Foreskin keratinocyte (primary cell): ENCODE measurements at places on chromosomes 2 and 18.
A peak's percentile ranks its signal among the peaks of the same experiment; 100 is the strongest.

DNA sequence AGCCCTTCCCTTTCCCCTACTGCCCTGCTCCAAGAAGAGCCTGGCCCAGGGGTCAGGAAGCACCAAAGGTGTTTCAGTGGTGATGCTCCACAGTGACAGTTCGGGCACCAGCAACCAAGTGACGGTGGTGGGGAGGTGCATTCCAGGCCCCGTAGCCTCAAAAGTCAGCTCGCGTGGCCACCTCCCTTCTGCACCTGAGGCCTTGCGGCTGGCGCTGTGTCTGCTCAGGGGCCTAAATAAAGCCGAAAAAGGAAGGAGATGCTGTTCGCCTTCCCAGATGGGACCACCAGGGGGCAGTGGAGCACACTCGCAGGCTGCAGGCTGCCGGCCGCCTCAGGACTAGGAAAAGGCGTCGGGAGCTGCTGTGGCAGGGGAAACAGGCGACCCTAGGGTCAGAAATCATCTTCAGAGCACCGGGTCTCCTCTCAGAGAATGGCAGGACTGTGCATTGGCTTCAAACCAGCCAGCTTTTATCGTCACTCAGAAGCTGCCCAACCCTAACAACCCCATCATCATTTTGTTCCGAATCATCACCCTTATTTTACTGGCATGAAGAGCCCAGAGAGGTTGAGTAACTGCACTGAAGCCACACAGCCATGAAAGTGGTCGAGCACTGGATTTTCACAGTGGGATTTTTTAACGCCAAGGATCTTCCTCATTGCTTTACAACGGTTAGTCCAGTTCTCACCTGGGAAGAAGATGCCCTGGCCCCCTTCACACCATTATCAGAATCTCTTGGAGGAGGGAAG lies 213.0 kb upstream of the CELF4 start:
- peak; percentile 43 for DNase-seq

DNA sequence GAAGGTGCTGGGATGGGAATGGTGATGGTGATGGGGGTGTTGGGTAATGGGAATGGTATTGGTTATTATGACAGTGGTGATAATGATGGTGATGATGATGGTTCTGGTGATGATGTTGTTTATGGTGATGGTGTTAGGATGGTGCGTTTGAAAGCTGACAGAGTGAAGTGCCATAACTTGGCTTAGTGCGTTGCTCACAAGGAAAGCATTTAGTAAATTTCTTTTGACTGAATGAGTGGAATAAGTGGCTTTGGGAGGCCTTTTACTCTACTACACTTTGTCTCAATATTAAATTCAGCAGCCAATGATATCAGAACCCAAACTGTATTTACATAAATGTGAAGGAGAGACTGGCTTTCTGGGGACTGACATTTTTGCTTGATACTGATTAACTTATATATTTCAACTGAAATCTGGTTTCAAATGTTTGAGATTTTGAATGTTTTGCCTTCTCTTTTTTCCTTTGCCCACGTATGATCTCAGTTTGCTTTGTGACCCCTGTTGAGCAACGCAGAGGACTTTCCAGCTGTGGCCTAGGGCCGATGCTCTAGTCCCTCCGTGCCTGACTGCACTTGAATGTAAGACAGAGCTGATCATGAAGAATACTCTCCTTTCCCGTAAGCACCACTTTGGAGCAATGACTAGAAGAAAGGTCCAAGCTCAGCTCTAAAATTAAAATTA lies 128.5 kb upstream of the SH3BP4 start:
- DNase-seq = no peak

GRCh38 chr18:3703732-3704176 lies 253.8 kb downstream of the TGIF1 start:
- no peak for DNase-seq

- no peak for DNase-seq
Measured at GRCh38 chr2:239162141-239162821, 238.5 kb downstream of the HDAC4 start.

DNA sequence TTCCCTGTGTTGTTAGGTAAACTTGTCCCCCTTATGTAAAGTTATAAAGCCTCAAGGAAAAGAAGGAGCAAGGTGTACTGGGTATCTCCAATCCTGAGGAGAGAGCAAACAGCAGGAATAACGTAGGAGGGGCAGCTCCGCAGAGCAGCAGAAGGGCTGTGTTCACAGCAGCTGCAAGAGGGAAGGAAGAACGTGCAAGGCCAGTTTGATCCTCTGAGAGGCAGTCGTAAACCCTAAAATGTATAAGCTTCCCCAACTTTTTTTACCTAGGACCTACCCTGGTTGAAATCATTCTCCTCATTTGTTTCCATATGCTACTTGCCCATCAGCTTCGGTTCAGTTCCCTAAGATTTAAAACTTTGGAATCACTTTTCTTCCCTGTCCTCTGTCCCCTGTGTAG lies 51.9 kb upstream of the MAP3K20 start:
- no peak for DNase-seq

DNA sequence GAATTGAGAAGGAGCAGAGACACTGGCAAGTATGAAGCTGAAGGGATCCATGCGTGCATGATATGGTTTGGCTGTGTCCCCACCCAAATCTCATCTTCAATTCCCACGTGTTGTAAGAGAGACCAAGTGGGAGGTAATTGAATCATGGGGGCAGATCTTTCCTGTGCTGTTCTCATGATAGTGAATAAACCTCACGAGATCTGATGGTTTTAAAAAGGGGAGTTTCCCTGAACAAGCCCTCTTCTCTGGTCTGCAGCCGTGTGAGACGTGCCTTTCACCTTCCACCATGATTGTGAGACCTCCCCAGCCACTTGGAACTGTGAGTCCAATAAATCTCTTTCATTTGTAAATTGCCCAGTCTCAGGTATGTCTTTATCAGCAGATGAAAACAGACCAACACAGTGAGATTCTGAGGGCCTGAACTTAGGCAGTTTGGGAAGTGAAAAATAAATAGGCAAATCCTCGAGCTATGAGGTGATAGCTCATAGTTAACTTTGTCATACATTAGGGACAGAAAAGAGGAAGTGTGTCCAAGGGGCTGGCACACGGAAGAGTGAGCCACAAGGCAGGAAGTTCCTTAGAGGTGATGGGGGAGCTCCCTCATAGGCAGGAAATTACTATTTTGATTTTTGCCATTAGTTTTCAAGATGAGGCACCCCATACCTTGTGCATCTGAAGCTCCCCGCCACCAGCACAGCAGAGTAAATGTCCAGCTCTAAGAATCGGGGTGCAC lies 658.8 kb upstream of the ID2 start:
- no peak for DNase-seq

- peak; percentile 52 for DNase-seq
Measured at GRCh38 chr2:177270531-177270930, 6.0 kb upstream of the NFE2L2 start.

DNA sequence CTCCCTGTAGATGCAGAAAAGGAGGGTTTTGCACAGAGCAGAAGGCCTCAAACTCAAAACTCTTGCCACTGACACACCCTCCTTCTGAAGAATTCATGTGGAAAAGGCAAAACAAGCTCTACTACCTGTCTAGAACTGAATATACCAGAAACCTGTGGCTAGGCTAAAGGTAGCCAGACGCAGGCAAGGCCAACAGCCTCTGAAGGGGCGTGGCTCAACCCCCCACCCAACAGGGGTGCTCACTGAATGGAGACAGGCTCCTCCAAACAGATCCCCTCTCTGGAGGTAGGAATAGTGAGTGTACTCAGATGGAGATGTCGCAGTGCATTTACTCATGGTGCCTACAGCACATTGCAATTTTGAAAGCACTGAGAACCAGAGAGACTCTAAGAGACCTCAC lies 3.0 kb upstream of the STK17B start:
- no peak for DNase-seq

GRCh38 chr2:55013936-55014335 lies 36.3 kb downstream of the RTN4 start:
- DNase-seq = no peak

GRCh38 chr2:142495141-142495540 lies 364.3 kb upstream of the LRP1B start:
- no peak for DNase-seq

- peak; percentile 64 for DNase-seq
Measured at GRCh38 chr18:49305688-49306336, 154.6 kb downstream of the DYM start.

GRCh38 chr2:45974762-45975408 lies 322.3 kb upstream of the EPAS1 start:
- DNase-seq = no peak

- DNase-seq = peak; percentile 29
Measured at GRCh38 chr18:12376034-12376753, 833 bp downstream of the AFG3L2 start.

GRCh38 chr18:48367557-48367956 lies 41.6 kb downstream of the ZBTB7C start:
- no peak for DNase-seq

- DNase-seq = no peak
Measured at GRCh38 chr2:200741468-200742202, 70.1 kb upstream of the BZW1 start.

GRCh38 chr2:180394305-180394704 lies 387.2 kb upstream of the CWC22 start:
- no peak for DNase-seq

GRCh38 chr2:161139098-161139987 lies 20.9 kb upstream of the TANK start:
- no peak for DNase-seq

DNA sequence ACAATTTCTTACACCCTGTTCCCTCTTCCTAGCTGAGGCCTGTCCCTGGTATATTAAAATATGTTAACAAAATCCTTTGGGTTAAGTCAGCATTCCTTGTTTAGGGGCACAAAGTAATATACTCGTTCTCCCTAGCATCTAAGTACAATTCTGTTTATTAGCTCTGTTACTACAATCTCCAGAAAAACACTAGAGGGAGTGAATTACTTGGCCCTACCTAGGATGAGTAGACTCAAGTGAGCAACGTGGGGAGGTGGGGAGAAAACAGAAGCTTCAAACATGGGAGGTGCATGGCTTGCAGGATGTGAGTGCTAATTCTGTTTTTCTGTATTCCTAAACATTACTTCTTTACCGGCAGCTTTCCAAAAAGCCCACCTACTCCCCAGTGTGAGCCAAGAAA lies 89.7 kb downstream of the FSIP2 start:
- no peak for DNase-seq

GRCh38 chr18:24014062-24014985 lies at the start of gene TTC39C:
Gene TTC39C, plus strand, starts transcription at chr18:24014754. Its CDS starts 118 bp downstream, at chr18:24014872.
- DNase-seq = peak; percentile 50

GRCh38 chr2:117359266-117359914 lies 455.1 kb upstream of the DDX18 start:
- DNase-seq = no peak

- no peak for DNase-seq
Measured at GRCh38 chr18:987325-988186, 82.9 kb downstream of the ADCYAP1 start.

DNA sequence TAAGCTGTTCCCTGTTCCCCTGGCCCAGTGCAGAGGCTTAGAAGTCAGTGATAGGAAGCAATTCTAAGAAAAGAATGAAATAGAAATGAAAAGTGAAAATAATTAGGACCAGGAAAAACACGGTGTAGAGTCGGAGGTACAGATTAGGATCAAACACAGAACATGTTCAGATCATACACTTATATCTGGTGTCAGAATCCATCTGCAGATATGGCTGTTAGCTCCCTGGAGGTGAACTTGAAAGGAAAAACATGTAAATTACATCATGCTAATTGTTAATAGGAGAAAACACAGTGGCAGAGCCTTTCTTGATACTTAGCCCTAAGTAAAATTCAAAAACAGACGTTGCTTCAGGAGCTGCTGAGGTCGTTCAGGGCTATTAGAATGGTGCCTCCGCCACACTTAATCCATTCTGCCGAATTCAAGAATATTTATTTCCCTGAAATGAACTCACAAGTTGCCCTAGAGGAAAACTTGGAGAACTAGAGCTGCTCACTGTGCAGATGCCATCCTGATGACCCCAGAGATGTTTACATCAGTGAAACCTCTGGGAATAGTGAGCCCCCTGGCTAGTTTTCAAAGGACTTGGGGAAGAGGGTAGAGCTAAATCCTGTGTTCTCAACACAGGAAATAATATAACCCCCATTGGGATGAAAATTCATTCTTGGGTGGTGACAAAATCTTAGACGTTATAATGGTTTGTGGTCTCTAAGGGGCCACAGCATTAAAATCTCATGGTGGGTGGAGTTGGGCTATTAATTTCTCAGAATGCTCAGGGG lies 27.5 kb downstream of the LPIN1 start:
- DNase-seq = no peak

- no peak for DNase-seq
Measured at GRCh38 chr2:21642647-21643046, 518.9 kb downstream of the TDRD15 start.

DNA sequence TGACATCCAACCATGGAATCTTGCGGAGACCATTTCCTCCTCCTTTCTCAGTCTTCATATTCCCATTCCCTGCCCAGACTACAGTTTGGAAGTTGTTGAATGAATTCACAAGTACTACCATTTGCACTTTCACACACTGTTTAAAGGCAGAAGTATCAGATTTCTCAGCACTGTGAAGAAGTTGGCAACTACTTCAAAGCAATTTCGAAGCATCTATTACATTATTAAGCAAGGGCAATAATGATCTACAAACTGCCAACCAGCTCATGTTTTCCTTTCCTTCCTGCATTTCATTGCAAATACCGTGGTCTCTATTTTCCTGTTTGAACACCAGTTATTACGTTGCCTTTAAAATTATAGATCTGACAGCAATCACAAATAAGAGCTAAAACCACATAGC lies 105.5 kb downstream of the IRS1 start:
- DNase-seq = no peak

DNA sequence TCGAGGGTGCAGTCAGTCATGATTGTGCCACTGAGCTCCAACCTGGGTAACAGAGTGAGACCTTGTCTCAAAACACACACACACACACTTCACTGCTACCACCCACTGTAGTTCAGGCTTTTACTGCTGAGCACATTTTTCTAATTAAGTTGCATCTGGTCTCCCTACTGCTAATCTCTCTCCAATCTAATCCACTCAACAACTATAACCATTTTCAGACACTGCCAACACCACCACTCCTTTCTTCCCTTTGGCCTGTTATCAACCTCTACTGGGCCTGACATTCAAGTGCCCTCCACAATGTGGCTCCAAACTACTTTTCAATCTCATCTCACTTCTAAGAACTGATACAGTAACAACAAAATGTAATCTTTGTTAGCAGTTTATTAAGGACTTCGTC lies 44.8 kb downstream of the RMP24 start:
- DNase-seq = no peak

DNA sequence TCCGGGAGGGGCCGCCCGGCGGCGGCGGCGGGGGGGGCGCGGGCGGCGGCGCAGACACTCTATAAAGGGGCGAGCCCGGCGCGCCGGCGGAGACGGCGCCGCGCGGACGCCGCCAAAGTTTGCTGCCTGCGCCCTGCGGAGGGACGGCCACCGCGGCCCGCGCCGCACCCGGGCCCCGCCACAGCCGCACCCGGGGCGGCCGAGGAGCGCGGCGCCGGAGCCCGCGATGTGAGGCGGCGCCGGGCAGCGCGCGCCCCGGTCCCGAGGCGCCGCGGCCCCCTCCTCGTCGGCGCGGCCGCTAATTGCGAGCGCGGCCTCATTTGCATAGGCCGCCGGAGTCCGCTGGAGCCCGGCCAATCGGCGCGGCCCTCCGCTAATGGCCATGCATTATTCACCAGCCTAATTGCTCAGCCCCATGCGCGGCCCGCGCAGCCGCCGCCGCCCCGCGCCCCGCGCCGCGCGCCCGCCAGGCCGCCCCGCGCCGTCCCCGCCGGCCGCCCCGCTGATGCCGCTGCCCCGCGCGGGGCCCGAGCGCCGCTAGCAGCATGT lies at the start of gene SALL3:
Gene SALL3, plus strand, starts transcription at position 89 of the 549 bp plus-strand sequence. Its CDS starts 457 bp downstream, at position 546.
- DNase-seq = no peak
